ENCODE measurements at places on chromosomes 5 and 9.

DNA sequence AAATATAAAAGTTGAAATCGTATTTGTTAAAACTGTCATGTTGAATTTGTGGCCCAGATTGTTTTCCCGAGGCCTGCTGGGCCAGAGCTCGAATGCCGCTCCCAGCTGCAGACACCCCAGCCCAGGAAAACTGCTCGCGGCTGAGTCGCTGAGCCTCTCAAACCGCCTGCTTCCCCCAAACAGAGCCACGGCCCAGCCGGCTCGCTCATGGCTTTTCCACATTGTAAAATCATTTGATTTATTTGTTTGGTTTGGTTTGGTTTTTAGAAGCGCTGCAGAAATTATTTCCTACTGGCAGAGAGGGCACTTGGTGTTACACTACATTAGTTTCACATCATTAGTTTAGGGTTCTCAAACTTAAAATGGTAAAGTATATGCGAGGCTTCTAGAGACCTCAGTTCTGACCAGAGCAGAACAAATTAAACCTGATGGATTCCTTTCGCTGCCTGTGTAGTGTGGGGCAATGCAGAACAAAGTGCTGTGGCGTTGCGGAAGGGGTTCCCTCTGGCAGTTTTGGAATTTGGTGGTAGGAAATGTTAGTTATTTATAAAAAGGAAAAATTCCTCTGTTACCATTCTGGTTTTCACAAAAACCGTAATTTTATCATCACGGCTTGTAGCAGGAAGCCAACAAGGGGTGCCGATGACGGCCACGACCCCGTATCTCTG, 156.5 kb upstream of the PITX1 start:
- DNase-seq = no peak

DNA sequence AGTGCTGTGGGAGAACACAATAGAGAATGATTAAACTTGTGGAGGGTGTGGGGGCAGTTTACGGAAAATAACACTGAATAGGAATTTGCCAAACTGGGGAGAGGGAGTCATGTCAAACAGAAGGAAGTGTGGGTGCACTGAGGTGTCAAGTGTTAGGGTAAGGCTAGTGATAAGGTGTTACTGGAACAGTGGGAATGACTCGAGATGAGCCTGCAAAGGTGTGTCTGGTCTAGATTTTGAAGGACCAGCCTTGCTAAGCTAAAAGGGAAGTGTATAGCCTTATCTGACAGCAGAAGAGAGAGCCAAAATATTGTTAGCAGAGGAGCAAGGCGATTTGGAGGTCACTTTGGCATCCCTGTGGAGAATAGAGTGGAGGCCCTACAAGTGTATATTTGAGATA, 4.2 kb downstream of the CNOT6 start:
- DNase-seq = no peak

DNA sequence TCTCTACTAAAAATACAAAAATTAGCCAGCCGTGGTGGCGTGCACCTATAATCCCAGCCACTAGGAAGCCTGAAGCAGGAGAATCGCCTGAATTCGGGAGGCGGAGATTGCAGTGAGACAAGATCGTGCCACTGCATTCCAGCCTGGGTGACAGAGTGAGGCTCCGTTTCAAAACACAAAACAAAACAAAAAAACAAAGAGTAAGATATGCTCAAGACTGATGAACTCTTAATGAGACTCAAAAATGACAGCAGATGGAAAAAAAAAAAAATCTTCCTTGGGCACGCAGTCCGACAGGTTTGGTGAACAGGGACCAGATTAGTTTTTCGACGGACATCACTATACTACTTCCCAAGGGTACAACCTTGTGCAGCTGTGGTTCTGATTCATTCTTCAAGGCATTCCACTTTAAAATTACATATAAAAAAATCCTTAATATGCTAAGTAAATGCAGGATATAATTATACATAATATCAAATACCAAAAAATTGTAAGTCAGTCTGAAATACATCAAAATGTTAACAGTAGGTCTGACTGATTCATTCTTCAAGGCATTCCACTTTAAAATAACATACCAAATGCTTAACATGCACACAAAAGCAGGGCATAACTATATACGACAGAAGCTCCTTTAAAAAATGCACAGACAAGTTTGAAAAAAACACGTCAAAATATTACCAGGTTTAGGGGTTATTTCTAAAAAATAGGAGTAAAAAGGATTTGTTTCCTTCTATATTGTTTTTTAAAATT, 12.3 kb downstream of the PSIP1 start:
- DNase-seq = no peak

GRCh38 chr5:80216753-80217596, 38.9 kb downstream of the SERINC5 start:
- DNase-seq = no peak

- DNase-seq = no peak
Measured at GRCh38 chr9:37324691-37325490, 97.6 kb upstream of the GRHPR start.

DNA sequence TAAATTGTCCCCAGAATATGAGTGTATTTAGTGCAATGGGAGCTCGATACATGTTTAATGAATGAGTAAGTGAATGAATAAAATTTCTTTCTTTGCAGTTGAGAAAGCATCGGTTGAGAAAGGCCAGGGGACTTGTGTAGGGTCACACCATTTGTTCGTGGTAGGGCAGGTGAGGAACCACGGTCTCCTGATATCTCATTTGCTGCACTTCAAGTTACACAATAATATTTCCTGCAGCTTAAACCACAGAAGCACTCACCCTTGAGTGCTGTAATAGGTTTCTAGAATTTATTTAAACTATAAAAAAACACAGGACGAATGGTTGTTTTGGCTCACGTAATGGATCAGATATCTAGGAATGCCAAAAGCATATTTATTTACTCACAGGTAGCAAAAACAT, 429.8 kb downstream of the SPATA31D1 start:
- no peak for DNase-seq

- DNase-seq = no peak
Measured at GRCh38 chr9:73743826-73744225, 592.2 kb downstream of the ANXA1 start.

GRCh38 chr9:133726401-133727276, 11.5 kb downstream of the SARDH start:
- DNase-seq = no peak

GRCh38 chr5:1731091-1731639, 68.5 kb downstream of the MRPL36 start:
- DNase-seq = no peak

DNA sequence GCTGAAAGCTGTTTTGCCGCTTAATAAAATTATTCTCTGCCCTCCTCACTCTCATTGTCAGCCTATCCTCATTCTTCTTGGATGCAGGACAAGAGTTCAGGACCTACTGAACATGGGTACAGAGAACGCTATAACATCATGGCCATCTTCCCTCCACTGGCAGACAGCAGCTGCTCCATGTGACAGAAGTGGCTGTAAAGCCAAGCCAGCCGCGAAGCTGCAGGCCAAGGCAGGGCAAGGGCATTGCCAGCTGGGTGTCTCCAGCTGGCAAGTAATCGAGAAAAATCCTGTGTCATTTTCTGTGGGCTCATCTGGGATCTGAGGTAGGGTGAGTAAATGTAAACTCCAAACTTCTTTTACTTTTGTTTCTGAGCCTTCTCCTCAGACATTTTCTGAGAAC, 84.8 kb downstream of the SLC25A46 start:
- DNase-seq = no peak

GRCh38 chr5:159098603-159099436, 896 bp downstream of the EBF1 start:
- DNase-seq = no peak
